ENCODE measurements at places on chromosomes 6 and 20. TPM values are rescaled to one million over a fixed set of nuclear protein-coding genes. Genes with fewer than 3 reads are reported as not detected.

RSPO4 gene
- not detected for total RNA-seq

ZNF341 gene
- 1.3 TPM for total RNA-seq

HLA-DOA gene
- total RNA-seq: not detected

IMPG1 gene
- 0.25 TPM for total RNA-seq

SPINT3 gene
- not detected for total RNA-seq

DAAM2 gene
- 3.5 TPM for total RNA-seq

GZF1 gene
- total RNA-seq: 31.8 TPM

ENPP3 gene
- total RNA-seq: 0.05 TPM

SULF2 gene
- 122 TPM for total RNA-seq

HSF2 gene
- 48.8 TPM for total RNA-seq

DNA sequence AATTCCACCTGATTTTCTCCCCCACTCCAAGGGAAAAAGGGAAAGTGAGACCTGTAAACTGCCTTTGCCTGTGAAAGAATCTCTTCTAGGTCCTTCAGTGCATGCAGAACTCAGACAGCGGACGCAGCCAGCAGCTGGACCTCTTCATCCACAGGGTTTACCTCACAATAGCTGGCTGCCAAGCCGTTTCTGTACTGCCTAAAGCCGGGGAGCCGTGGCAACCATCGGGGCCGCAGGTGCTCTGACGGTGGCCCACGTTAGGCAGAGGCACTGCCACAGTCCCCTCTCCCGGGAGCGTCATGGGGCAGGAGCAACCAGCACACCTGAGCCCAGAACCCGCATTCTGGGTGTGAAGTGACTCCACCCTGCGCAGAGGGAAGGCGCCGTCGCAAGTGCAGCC is 206.1 kb downstream of the TTLL2 start:
- no peak for DNase-seq
- no peak overlapping the region for H3K27ac ChIP-seq
- no peaks in the 10 kb centered on the region for H3K27me3 ChIP-seq
- no peaks in the 10 kb centered on the region for H3K36me3 ChIP-seq
- peaks cover 11% of the 10 kb centered on the region for H3K4me1 ChIP-seq
- no peak overlapping the region for H3K4me3 ChIP-seq

- H3K4me3 ChIP-seq: no peak overlapping the region
- no peak overlapping the region for H3K27ac ChIP-seq
- no peaks in the 10 kb centered on the region for H3K4me1 ChIP-seq
Observed at GRCh38 chr20:62222266-62222850, 2.3 kb upstream of the HRH3 start.

DNA sequence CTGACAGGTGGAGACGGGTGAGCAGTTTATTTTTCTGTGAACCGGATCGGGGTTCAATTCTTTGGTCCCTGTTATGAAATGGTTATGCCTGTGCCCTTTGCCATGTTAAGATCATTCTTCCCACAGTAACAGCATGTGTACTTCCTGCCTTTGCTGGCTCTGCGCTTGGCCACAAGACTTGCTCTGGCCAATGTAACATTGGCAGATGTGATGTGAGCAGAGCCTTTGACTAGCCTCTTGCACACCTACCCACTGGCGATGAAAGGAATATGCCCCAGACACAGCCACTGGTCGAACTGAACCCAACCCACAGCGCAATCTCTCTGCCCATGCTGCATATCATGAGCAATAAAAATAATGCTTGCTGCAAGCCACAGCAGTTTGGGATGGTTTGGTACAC is 31.9 kb downstream of the JAG1 start:
- H3K4me1 ChIP-seq: peaks cover 27% of the 10 kb centered on the region
- H3K27ac ChIP-seq: no peak overlapping the region
- H3K36me3 ChIP-seq: peaks cover 29% of the 10 kb centered on the region
- H3K4me3 ChIP-seq: no peak overlapping the region

- no peak for DNase-seq
- H3K4me3 ChIP-seq: no peak overlapping the region
- H3K27ac ChIP-seq: no peak overlapping the region
- no peaks in the 10 kb centered on the region for H3K27me3 ChIP-seq
Observed at GRCh38 chr6:89494131-89494793, 61.3 kb downstream of the ANKRD6 start.

GRCh38 chr6:19569563-19569962 is 267.6 kb upstream of the ID4 start:
- peak; percentile 38 for DNase-seq
- H3K27me3 ChIP-seq: no peaks in the 10 kb centered on the region
- H3K4me3 ChIP-seq: no peak overlapping the region
- H3K36me3 ChIP-seq: no peaks in the 10 kb centered on the region
- peak overlapping the region; percentile 42 for H3K27ac ChIP-seq
- H3K4me1 ChIP-seq: peaks cover 10% of the 10 kb centered on the region

GRCh38 chr6:11631008-11631407 is 93.5 kb downstream of the TMEM170B start:
- DNase-seq: no peak
- H3K4me1 ChIP-seq: peaks cover 3% of the 10 kb centered on the region
- no peaks in the 10 kb centered on the region for H3K36me3 ChIP-seq
- no peak overlapping the region for H3K4me3 ChIP-seq
- no peaks in the 10 kb centered on the region for H3K27me3 ChIP-seq
- no peak overlapping the region for H3K27ac ChIP-seq

- no peaks in the 10 kb centered on the region for H3K4me1 ChIP-seq
- no peaks in the 10 kb centered on the region for H3K36me3 ChIP-seq
- H3K4me3 ChIP-seq: no peak overlapping the region
- H3K27ac ChIP-seq: no peak overlapping the region
Observed at GRCh38 chr6:27139756-27140579, 107.5 kb upstream of the PRSS16 start.

- no peak overlapping the region for H3K27ac ChIP-seq
- H3K36me3 ChIP-seq: no peaks in the 10 kb centered on the region
- H3K4me1 ChIP-seq: peaks cover 14% of the 10 kb centered on the region
- no peak for DNase-seq
- no peaks in the 10 kb centered on the region for H3K27me3 ChIP-seq
Observed at GRCh38 chr6:112881828-112882780, 535.0 kb downstream of the RFPL4B start.

- peaks cover 14% of the 10 kb centered on the region for H3K27me3 ChIP-seq
- H3K36me3 ChIP-seq: no peaks in the 10 kb centered on the region
- DNase-seq: no peak
- H3K27ac ChIP-seq: no peak overlapping the region
- H3K4me1 ChIP-seq: peaks cover 3% of the 10 kb centered on the region
Observed at GRCh38 chr20:31856516-31856915, 11.1 kb upstream of the FOXS1 start.

DNA sequence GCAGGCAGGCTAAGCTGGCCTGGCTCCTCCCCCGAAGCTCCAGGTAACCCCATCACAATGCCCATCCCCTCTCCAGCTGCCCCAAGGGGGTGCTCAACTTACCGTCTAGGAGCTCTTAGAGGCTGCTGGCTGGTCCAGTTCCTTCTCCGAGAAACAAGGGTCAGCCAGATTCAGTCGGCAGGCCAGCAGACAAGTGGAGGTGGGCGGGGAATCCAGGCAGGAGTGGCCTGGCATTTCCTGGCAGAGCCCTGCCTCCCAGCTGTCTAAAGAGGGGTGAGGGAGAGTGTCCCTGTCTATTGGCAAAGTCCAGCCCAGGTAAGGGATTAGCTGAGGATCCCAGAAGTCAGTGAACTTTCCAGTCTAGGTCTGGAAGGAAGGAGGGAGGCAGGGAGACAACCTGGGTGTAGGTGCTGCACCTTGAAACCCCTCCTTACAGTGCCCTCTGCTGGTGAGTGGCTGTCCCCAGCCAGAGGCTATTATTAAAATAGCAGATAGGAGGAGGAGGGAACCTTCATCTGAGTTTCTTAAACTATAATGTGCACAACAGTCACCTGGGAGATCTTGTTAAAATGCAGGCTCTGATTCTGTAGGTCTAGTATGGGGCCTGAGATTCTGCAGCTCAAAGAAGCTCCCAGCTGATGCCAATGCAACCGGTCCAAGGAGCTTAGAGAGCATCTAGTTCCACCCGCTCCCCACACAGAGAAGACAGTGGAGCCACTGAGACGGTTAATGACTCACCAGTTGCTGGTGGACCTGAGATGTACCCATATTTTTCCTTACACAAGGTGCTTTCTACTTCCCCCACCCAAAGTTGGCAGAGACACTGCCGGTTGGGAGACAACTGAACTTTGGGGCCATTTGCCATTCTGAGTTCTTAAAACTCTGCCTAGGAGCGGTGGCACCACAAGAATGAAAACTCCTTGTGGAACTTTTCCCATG is at the start of gene UNC5CL:
UNC5CL (minus strand) TSS at position 162 of the 939 bp plus-strand sequence. CDS start 4,147 bp downstream, outside the sequence.
- H3K4me1 ChIP-seq: 0 out of 2 replicates have a peak, but pooled peaks cover 3% of the 10 kb centered on the region
- no peaks in the 10 kb centered on the region for H3K27me3 ChIP-seq

DNA sequence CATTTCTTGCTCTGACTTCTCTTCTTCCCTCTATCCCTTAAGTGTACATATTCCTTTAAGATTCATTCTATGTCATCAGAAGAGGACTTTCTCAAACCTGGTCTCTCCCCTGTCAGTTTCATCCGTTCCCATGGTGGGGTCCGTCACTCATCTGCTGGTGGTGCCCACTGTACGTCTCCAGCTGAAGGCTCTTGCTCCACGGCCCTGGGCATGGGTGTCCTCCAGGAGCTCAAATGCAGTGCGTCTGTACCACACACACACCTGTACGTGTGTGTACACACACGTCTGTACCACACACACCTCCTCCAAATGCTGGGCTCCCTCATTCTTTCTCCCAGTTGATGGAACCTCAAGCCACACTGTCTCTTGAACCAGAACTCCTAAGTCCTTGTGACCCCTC is 85.6 kb downstream of the CAP2 start:
- no peak overlapping the region for H3K4me3 ChIP-seq
- DNase-seq: no peak
- H3K27ac ChIP-seq: no peak overlapping the region

- H3K27ac ChIP-seq: no peak overlapping the region
- no peak overlapping the region for H3K4me3 ChIP-seq
- DNase-seq: no peak
- peaks cover 100% of the 10 kb centered on the region for H3K27me3 ChIP-seq
Observed at GRCh38 chr20:61805781-61806180, 259.9 kb downstream of the TAF4 start.

- no peak within 1 kb of the TSS for H3K27ac ChIP-seq
- no peaks in the 10 kb centered on the region for H3K36me3 ChIP-seq
- DNase-seq: no peak
- no peak within 1 kb of the TSS for H3K4me3 ChIP-seq
- no peaks in the 10 kb centered on the region for H3K27me3 ChIP-seq
- H3K4me1 ChIP-seq: no peaks in the 10 kb centered on the region
Observed at GRCh38 chr6:49964064-49964463, at the start of gene DEFB114. Gene DEFB114 (minus strand): TSS chr6:49964164. CDS start chr6:49964105, 59 bp downstream.

DNA sequence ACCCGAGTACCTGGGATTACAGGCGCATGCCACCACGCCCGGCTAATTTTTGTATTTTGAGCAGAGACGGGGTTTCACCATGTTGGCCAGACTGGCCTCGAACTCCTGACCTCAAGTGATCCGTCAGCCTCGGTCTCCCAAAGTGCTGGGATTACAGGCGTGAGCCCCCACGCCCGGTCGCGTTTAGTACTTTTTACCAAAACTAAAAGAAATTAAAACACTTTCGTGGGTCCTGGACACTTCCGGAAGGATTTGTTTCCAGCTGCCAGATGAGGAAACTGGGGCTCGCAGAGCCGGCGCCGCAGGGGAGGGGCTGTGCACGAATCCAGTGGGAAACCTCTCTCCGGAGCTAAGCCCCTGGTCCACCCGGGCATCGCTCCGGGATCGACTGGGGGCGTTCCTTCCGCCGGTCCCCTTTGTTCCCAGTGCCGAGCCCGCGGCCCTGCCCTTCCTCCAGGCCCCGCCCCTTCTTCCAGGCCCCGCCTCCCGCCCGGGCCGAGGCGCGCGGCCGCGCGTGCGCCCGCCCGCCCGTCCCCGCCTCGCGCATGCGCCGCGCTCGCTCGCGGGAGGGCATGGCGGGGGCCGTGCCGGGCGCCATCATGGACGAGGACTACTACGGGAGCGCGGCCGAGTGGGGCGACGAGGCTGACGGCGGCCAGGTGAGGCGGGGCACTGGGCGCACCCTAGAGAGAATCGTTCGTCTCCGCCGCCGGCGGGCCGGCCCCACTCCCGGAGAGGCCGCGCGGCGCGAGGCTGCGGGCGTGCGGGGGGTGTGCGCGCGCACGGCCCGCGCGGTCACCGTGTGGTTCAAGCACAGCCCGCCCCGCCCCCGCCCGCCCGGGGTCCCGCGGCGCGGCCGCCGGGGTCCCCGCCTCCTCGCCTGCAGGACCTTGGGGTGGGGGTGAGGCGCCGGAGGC is at the start of gene NELFCD:
NELFCD (plus strand) TSS at position 546 of the 917 bp plus-strand sequence; CDS start at position 600, 54 bp downstream.
- peak within 1 kb of the TSS; percentile 84 for H3K4me3 ChIP-seq
- H3K27me3 ChIP-seq: no peaks in the 10 kb centered on the region
- H3K27ac ChIP-seq: peak within 1 kb of the TSS; percentile 58
- peaks cover 18% of the 10 kb centered on the region for H3K36me3 ChIP-seq
- peaks cover 7% of the 10 kb centered on the region for H3K4me1 ChIP-seq

- no peak overlapping the region for H3K4me3 ChIP-seq
- H3K4me1 ChIP-seq: no peaks in the 10 kb centered on the region
- H3K27me3 ChIP-seq: no peaks in the 10 kb centered on the region
- no peak for DNase-seq
- no peaks in the 10 kb centered on the region for H3K36me3 ChIP-seq
- H3K27ac ChIP-seq: no peak overlapping the region
Observed at GRCh38 chr6:138087593-138088325, 19.5 kb downstream of the PERP start.

DNA sequence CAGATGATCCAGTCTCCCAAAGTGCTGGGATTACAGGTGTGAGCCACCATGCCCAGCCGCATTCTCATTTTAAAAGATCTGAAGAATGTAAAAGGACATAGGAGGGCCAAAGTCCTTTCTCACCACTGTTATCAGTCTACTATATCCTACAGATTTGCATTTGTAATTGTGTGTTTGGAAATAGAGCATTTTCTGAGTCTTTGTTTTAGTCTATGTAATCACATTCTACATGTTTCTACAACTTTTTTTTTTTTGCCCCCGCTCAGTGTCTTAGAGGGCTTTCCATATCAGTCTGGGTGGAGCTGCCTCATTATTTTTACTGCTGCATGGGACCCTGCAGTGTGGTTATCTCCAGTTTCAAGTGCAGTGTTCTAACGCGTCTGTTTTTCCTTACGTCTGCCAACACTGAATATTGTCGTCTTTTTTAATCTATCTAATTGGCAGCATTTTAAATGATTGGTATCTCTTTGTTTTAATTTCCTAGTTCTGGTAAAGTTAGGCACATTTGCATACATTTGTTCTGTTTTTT is 7.8 kb downstream of the CUL9 start:
- H3K27me3 ChIP-seq: no peaks in the 10 kb centered on the region
- no peak overlapping the region for H3K27ac ChIP-seq
- no peak for DNase-seq
- no peaks in the 10 kb centered on the region for H3K4me1 ChIP-seq

DNA sequence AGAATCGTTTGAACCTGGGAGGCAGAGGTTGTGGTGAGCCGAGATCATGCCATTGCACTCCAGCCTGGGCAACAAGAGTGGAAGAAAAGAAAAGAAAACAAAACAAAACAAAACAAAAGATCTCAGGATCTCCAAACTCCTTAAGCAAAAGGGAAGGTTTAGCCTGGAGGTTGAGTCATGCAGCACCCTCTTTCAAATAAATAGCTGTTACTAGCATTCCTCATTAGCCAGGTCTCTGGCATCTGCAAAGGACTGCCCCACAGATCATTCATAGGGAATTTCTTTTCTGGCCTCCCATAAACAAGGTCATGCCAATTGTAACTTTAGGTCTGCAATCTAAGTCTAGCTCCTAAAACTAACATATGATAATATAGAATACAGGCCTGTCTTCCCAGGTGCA is 37.2 kb downstream of the EDN1 start:
- no peak overlapping the region for H3K4me3 ChIP-seq
- H3K27me3 ChIP-seq: no peaks in the 10 kb centered on the region
- no peak overlapping the region for H3K27ac ChIP-seq
- no peak for DNase-seq
- no peaks in the 10 kb centered on the region for H3K36me3 ChIP-seq
